T-cell (primary cell): ENCODE measurements at places on chromosomes 11 and 22. TPM values are rescaled to one million over a fixed set of nuclear protein-coding genes. Genes with fewer than 3 reads are reported as not detected.

C1QTNF4 gene
- 0.53 TPM for total RNA-seq

POGLUT3 gene
- total RNA-seq: 12.3 TPM

DNA sequence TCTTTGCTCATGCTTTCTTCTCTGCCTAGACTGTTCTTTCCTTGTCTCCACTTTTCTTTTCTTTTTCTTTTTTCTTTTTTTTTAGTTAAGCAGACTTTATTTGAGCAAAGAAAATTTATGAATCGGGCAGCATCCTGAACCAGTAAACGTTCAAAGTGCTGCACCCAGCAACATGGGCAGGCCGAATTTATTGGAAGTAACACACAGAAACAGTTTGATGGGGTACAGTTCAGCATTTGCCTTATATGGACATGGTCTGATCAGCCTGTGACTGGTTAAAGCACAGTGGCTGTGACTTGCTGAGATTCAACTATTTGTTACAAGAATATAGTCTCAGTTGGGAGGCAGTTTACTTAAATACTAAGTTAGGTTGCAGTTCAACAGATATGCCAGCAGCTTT is 16.0 kb downstream of the CD3E start:
- H3K4me3 ChIP-seq: no peak overlapping the region
- peaks cover 40% of the 10 kb centered on the region for H3K4me1 ChIP-seq

DNA sequence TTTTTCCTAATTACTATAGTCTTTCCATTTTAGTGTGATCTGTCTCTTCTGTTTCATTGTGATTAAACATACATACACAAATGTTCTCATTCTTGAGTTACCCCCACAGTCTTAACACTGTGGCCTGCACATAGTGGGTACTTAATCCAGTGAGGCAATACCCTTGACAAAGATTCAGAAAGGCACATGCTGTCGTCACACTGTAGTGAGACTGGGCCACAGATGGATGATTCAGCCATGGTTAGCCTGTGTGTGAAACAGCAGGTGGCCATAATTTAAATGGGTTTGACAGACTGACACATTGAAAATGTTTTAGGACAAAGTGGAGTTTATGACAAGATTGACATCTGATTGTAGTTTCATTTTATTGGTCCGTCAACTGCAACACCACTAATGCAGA is 313.1 kb downstream of the C11orf87 start:
- no peaks in the 10 kb centered on the region for H3K4me1 ChIP-seq
- H3K27ac ChIP-seq: no peak overlapping the region
- no peak overlapping the region for H3K4me3 ChIP-seq
- no peaks in the 10 kb centered on the region for H3K36me3 ChIP-seq

LUZP2 gene
- total RNA-seq: not detected

GRCh38 chr11:973237-973636 is 47.6 kb downstream of the AP2A2 start:
- H3K4me1 ChIP-seq: peaks cover 12% of the 10 kb centered on the region
- no peak overlapping the region for H3K4me3 ChIP-seq
- H3K27me3 ChIP-seq: no peaks in the 10 kb centered on the region
- peaks cover 35% of the 10 kb centered on the region for H3K36me3 ChIP-seq
- DNase-seq: no peak

- H3K4me3 ChIP-seq: no peak overlapping the region
- no peaks in the 10 kb centered on the region for H3K27me3 ChIP-seq
- no peak for DNase-seq
- no peaks in the 10 kb centered on the region for H3K4me1 ChIP-seq
- H3K36me3 ChIP-seq: no peaks in the 10 kb centered on the region
- H3K27ac ChIP-seq: no peak overlapping the region
These were observed 413.1 kb upstream of the NARS2 start for GRCh38 chr11:78987748-78988147.

GRCh38 chr11:10499452-10499851 is 41.5 kb downstream of the RNF141 start:
- H3K27me3 ChIP-seq: no peaks in the 10 kb centered on the region
- DNase-seq: no peak
- H3K4me3 ChIP-seq: no peak overlapping the region
- H3K36me3 ChIP-seq: peaks cover 83% of the 10 kb centered on the region

GRCh38 chr11:96082002-96082899 is 158.3 kb upstream of the MTMR2 start:
- H3K4me1 ChIP-seq: no peaks in the 10 kb centered on the region
- H3K27ac ChIP-seq: no peak overlapping the region
- no peak overlapping the region for H3K4me3 ChIP-seq
- H3K27me3 ChIP-seq: no peaks in the 10 kb centered on the region
- peaks cover 3% of the 10 kb centered on the region for H3K36me3 ChIP-seq
- no peak for DNase-seq

DNA sequence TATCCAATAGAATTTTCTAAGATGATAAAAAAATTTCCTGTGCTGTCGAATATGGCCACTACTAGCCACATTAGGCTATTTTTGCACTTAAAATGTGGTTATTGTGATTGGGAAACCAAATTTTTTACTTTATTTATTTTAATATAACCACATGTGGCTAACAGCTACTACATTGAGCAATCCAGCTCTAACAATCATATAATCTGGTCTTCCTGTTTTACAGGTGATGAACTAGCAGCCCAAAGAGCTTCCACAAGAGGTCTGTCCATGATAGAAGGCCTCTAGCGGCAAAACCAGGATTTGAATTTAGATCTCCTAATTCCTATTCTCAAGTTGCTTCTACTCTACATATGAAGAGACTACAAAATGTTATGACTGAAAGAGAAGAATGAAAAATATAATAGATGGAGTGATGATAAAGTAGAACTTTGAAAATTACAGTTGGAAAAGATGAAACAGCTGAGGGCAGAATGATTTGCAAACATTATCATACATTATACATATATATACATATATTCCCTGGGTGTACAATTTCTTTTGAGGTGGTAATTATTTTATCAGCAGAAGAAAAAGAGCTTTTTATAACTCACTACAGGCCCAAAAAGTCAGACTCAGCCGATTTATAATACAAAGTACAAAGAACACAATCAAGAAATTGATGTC is 363.5 kb upstream of the PITPNB start:
- no peak overlapping the region for H3K4me3 ChIP-seq
- H3K27ac ChIP-seq: no peak overlapping the region
- H3K27me3 ChIP-seq: no peaks in the 10 kb centered on the region
- no peaks in the 10 kb centered on the region for H3K4me1 ChIP-seq

GRCh38 chr11:108713076-108713790 is 48.4 kb downstream of the DDX10 start:
- H3K27me3 ChIP-seq: no peaks in the 10 kb centered on the region
- H3K4me3 ChIP-seq: no peak overlapping the region
- no peaks in the 10 kb centered on the region for H3K4me1 ChIP-seq
- H3K27ac ChIP-seq: no peak overlapping the region
- no peak for DNase-seq
- H3K36me3 ChIP-seq: peaks cover 36% of the 10 kb centered on the region

- no peaks in the 10 kb centered on the region for H3K36me3 ChIP-seq
- H3K4me1 ChIP-seq: no peaks in the 10 kb centered on the region
- peaks cover 2% of the 10 kb centered on the region for H3K27me3 ChIP-seq
These were observed 115.1 kb upstream of the RASSF10 start for GRCh38 chr11:12893787-12894672.

MMP7 gene
- total RNA-seq: 0.73 TPM

DNA sequence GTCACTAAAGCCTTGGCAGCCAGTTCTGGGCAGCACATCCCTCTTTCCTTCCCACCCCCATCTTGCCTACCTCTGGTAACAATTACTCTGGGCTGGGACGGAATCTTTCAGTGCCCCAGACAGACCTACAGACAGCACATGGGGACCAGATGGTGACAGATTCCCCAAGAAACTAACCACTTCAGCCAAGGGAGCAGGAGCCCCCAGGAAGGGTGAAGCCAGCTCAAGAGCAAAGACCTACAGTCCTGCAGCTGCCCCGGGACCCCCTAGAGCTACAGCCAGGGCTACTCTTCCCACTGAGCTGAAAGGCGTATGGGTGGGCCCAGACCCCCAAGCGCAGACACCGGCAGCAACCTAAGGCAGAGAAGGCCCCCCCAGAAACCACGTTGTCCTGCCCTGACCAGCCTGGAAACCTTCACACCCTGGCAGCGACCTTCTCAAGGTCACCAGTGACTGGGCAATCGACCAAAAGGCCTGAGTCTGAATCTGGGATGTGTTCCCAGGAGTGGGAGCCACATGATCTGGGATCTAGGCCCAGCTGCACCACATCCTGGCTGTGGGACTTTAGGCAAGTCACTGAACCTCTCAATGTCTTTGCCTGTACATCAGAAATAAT is 65.8 kb downstream of the LRRC32 start:
- H3K27ac ChIP-seq: no peak overlapping the region
- H3K4me1 ChIP-seq: no peaks in the 10 kb centered on the region
- DNase-seq: no peak
- H3K4me3 ChIP-seq: no peak overlapping the region
- H3K36me3 ChIP-seq: no peaks in the 10 kb centered on the region
- H3K27me3 ChIP-seq: no peaks in the 10 kb centered on the region
